Occipital lobe (tissue), 3 donors: ENCODE measurements at places on chromosomes 5 and 9.

DNA sequence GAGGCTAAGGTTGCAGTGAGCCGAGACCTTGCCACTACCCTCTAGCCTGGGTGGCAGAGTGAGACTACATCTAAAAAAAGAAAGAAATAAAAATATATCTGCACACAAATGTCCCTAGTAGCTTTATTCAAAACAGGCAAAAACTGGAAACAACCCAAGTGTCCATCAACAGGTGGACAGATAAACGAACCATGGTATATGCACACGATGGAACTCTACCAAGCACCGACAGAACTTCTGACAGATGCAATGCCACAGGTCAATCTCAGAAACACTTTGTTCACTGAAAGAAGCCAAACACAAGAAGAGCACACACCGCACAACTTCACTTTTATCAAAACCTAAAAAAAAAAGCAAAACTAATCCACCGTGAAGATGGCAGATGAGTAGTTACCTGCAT lies 30.4 kb downstream of the CAMSAP1 start:
- no peak for DNase-seq

- DNase-seq: no peak
These were observed 70.5 kb downstream of the PPARGC1B start for GRCh38 chr5:149800633-149801032.

DNA sequence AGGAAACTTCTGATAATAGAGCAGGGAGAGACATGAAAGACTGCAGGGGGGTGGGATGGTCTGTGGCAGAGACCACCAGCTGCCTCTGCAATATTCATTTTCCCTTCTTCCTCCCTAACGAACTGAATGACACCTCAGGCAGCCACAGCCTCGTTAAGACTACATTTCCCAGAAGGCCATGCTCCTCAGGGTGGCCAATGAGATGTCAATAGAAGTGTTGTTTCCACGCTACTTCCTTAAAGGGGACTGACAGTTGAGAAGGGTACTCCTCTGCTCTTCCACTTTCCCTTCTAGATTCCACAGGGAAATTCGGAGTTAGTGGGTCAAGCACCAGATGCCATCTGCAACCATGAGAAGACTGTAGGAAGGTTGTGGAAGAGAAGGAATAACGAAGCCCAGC lies 52.0 kb upstream of the DAPK1 start:
- DNase-seq: peak; percentile 56

DNA sequence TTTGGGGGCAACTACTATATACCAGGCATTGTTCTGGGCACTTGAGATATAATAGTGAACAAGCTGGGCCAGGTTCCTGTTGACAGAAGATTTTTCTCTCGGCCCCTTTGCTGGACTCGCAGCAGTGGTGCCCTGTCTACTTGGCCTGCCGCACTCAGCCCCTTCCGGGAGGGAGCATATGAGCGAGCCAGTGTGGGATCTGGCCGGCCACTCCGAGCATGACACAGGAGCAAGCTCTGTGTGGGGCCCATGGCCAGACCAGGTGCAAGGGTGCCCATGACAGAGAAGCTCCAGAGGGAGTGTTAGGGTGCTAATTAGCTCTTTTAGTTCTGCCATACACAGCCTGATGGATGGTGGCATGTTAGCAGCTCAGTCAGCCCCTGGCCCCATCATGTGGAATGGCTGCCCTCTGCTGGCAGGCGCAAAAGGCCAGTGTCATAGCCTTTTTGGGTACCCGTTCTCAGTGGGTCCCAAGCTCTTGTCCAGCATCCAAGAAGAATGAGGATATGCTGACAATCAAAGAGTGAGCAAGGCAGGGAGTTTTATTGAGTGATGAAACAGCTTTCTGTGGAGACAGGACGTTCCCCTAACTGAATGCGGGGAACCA lies 9.3 kb upstream of the KIF4B start:
- no peak for DNase-seq

GRCh38 chr9:15755660-15756059 lies 202.8 kb downstream of the CCDC171 start:
- no peak for DNase-seq

DNA sequence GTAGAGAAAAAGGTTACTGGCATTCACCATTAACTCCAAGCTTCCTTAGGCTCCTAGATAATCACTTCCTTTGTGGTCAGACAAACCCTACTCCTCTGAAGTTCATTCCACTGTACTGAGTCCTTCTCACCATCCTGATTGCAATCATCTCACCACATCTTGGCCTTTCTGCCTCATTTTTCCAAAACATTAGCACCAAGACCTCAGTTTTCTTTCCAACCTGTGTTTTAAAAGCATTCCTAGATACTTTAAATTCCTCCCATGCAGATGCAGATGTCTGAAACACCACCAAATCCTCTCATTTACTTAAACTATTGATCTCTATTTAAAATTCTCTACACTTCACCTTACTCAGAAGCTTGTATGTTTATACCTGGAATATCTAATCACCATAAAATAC lies 961.3 kb upstream of the CTNND2 start:
- no peak for DNase-seq

- DNase-seq: no peak
These were observed 45.3 kb downstream of the PTPN3 start for GRCh38 chr9:109452761-109453160.

GRCh38 chr5:38601133-38601862 lies 44.9 kb upstream of the LIFR start:
- DNase-seq: no peak
